ENCODE measurements at places on chromosomes 13 and 19.

GRCh38 chr13:52652980-52653303 lies 306 bp downstream of the SUGT1 start:
- DNase-seq: no peak

DNA sequence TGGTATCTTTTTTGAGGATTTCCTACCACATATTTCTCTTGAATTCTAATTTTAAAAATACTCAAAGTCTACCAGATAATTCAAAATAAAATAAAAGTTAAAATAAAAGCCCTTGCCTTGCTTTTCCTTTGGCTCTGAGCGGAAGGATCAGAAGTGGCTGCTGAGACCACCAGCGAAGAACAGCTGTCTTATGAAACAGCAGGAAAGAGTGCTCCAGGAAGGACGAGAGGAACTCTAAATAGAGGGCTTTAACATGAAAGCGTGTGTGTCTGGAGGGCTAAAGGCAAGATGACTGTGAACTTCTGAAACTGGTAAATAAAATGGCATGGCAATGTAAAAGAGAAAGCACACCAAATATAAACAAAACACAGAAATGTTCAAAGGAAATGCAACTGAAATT lies 521.5 kb upstream of the SPRY2 start:
- DNase-seq: no peak

GRCh38 chr13:23643338-23644125 lies 73.3 kb downstream of the TNFRSF19 start:
- DNase-seq: no peak

DNA sequence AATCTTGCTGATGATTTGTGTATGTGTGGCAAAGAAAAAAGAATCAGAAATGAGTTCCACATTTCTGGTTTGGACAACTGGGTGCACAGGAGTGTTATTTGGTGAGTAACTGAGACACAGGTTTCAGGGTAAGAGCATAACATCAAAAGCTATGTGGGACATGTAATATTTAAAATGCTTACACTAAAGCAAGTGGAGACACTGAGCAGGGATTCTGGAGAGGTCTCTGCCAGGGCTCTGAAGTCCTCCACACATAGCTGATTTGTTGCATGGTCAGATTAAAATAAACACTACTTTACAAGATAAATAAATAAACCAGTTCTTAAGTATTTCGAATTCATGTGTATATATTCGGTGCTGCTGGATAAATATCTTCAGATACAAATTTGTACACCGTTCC lies 16.3 kb upstream of the PEG3 start:
- DNase-seq: no peak

- no peak for DNase-seq
These were observed 689 bp downstream of the ING1 start for GRCh38 chr13:110713981-110714796.

GRCh38 chr13:30776661-30777060 lies 41.3 kb downstream of the ALOX5AP start:
- DNase-seq: no peak

GRCh38 chr13:49935171-49936074 lies 717 bp downstream of the SPRYD7 start:
- DNase-seq: peak; percentile 18
